ENCODE measurements at places on chromosomes 1 and 21.

DNA sequence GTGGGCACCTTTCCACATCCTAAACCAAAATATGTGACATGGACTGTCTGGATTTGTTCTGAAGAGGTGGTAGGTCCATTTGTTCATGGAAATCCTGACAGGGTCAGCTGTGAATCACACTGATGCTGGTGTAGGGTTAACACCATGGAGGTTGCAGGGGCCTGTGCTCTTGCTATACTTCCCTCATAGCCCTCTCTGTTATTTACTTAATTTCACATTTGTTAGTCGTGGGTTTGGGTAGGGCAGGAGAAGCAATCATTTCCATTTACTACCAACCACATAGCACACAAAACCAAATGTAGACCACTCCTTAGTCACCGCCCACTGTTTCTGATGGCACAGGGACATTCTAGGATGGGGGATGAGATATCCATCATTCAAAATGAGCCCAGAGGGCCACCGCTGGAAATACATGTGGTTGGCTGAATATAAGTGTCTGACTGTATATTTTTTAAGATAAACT is 61.8 kb upstream of the POU2F1 start:
- no peak for DNase-seq

DNA sequence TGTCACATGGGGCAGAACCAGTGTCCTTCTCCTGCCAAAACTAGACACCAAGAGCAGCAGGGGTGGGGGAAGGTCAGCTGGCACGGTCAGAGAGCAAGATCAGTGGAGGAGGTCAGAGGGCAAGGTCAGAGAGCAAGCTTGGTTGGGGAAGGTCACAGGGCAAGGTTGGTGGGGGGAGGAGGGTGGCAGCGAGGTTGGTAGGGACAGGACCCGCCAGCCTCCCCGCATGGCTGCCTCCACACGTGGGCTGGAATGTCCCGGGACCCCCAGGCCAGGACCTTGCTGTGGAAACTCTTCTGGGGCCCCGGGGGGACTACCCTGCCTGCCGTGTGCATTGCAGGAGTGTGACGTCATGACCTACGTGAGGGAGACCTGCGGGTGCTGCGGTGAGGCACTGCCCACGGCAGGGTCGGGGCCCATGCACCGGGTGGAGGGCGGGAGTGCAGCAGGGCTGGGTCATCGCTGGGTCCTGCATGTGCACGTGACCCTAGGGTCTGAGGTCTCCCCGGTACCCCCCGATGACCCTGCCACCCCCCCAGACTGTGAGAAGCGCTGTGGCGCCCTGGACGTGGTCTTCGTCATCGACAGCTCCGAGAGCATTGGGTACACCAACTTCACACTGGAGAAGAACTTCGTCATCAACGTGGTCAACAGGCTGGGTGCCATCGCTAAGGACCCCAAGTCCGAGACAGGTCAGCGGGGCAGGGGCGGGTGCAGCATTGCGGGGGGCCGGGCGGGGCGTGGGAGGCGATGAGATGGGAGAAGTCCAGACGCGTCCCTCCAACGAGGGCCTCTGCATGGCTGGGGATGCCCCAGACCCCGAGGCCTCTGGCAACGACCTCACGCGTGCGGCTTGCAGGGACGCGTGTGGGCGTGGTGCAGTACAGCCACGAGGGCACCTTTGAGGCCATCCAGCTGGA is 27.3 kb downstream of the COL6A2 start:
- peak; percentile 7 for DNase-seq

DNA sequence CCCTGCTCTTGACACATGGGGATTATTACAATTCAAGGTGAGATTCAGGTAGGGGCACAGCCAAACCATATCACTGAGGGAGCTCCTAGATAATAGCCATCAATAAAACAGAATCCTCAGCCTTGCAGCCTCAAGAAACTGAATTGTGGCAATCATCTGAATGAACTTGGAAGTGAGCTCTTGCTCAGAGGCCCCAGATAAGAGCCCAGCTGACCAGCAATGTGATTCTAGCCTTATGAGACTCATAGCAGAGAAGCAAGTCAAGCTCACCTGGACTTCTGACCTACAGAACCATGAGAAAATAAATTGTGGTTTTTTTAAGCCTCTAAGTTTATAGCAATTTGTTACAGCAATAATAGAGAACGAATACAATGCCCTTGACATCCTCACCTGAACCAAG is 302.5 kb downstream of the LTN1 start:
- DNase-seq = no peak

GRCh38 chr1:202683029-202683428 is 27.2 kb downstream of the SYT2 start:
- DNase-seq = no peak

DNA sequence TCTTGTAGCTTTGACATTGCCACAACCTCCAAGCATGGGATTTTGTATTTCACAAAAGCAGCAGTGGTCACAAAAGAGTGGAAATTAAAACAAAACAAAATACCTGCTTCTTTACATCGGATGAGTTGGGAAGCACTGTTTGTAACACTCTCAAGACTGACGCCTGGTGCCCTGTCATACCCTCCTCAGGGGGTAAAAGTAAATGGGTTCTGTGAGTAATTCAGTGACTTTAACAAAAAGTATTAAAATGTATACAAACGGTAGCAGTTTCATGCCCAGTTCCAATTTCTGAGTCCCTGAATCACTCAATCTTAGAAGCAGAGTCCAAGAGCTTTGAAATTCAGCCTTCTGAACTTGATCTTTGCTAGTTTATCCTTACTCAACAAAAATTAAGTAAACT is 152.5 kb downstream of the TIAM1 start:
- no peak for DNase-seq

- no peak for DNase-seq
These were observed 16.4 kb downstream of the IFNGR2 start for GRCh38 chr21:33419538-33420123.

DNA sequence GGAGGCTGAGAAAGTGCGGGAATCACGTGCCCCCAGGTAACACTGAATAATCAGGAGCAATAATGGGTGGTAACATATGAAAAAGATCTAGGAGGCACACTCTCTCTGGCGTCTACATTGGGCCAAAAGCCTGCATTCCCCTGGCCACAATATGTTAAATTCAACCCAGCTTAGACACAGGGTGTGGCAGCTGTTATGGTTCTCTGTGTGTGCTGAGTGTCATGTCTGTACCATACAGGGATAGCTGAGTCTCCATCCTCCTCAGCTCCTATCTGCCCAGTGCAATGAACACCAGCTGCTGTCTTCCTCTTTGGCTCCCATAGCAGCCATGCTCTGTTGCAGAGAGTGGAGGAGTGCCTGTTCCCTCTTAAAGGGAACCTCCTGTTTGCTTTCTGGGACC is 14.3 kb downstream of the S100A11 start:
- no peak for DNase-seq

DNA sequence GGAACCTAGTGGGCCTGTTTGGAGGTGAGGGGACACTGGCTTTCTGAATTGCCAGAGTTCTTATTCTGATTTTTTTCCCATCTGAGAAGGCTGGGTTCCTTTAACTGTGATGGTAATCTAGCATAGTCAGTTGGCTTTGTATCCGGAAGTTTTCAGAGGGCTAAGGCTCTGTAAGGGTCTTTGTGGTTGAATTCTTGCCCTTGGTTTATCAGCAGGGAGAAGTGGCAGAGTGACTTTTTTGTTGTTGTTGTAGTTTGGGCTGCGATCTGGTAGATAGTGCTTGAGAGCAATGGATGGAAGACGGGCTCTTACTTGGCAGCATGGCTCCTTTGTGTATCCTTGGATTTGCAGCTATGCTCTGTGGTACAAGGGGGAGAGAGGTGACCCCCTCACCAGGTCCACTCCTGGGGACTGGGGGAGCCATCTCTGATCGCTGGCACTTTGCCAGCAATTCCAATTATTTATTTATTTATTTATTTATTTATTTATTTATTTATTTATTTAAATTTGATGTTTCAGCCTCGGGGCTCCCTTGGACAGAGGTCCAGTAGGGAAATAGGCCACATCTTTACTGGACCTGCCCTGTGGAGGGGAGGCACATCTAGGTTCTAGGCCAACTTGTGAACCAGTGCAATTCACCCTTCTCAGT is 18.5 kb downstream of the TCP10L start:
- no peak for DNase-seq

GRCh38 chr1:202998836-202999750 is 8.1 kb upstream of the TMEM183A start:
- DNase-seq = peak; percentile 16

DNA sequence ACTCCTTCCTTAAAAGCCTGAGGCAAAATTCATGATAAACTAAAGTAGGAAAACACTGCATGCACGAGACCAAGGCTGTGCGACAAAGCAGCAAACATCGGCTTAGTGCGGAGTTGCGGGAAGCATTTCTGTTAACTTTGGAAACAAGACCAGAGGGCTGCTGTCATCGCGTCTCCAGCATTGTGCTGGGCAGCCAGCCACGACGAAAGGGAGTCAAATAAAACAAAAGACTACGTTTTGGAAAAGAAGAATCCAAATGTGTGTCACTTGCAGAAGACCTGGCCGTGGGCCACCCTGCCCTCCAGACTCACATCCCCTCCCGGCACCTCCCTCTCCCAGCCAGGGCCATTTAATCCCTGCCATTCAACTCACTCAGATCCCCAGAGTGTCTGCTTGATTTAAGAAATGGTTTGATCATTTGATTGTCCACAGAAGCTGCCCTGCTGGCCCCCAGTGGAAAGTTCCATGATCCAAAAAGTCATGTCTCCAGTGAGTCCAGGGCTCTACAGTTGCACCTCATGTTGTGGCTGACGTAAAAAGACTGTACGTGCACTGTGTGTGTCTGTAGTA is 2.4 kb upstream of the KRTAP10-11 start:
- DNase-seq = no peak

GRCh38 chr1:191869790-191870312 is 288.4 kb upstream of the RGS18 start:
- DNase-seq = no peak

DNA sequence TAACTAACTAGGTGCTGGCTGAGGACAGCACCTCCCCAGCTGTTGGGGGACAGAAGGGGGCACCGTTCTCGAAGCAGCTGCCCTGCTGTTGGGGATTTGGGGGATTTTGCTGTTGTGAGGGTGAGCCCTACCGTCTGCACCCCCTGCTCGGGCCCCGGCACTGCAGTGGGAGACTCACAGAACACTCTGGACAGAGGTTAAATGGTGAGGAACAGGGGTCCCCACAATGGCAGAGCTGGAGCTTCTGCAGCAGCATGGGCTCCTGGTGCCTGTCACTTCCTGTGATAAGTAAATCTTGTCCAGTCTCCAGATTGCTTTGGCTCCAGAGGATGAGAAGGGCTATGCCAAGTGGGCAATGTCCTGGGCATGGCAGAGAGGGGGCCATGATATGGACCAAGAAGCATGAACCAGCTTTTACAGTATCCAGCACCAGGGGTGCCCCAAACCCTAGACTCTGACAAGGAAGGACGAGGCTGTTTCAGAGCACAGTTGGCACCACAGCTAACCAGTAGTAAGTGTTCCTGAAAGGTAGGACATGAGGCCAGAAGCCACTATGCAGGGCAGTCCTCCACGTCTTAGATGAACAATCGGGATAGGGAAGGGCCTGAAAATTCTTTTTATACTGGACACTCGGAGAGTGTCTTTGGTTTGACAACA is 365.1 kb upstream of the VAMP3 start:
- DNase-seq = no peak

- DNase-seq = no peak
These were observed 8.2 kb downstream of the PLA2G5 start for GRCh38 chr1:20078171-20078651.
